ENCODE measurements at places on chromosomes 2 and 18.

GRCh38 chr2:8219631-8220355 lies 462.1 kb upstream of the ID2 start:
- no peak for DNase-seq

DNA sequence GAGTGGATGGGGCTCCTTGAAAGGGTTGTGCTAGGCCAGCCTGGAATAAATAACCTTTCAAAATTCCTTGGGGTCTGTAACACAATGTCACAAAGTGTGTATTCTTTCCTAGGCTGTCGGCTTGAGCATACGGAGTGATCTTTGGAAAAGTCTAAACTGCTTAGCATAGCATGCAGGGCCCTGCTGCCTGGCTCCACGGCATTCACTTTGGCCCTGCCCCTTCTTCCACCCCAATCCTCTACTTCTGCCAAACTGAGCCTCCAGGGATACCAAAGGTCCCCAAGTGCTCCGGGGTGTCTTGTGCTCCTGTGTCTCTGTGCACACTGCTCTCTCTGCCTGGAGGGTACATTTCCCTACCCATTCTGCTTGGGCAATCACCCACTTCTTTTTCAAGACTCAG lies 196.1 kb downstream of the LTBP1 start:
- no peak for DNase-seq

DNA sequence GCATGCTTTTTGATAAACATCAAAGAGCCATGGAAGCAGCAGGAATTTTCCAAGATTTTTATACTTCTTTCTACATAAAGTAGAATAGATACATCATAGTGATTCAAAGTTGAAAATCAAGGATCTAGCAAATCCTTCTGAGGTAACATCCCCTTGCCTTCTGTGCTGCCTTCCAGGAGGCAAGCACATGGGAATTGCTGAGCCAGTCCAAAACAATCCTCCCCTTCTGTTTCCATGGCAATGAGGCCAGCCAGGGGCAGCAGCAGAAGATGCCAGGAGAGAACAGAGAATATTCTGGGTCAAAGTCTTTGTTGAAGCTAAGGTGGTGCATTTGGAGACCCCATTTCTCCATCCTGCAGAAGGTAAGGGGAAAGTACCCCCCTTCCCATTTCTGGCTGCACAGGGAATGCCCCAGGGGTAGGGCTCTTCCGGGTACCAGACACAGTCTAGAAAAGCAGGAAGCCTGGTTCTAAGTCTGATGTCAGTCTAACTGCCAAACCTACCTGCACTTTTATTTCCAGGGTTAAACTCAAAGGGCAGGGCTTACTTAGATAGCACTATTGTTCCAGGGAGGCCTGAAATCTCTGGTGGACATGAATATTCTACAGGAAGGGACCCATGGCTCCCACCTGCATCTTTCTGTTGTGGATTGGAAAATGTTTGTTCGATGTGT lies 22.1 kb downstream of the CENPA start:
- DNase-seq, result no peak

DNA sequence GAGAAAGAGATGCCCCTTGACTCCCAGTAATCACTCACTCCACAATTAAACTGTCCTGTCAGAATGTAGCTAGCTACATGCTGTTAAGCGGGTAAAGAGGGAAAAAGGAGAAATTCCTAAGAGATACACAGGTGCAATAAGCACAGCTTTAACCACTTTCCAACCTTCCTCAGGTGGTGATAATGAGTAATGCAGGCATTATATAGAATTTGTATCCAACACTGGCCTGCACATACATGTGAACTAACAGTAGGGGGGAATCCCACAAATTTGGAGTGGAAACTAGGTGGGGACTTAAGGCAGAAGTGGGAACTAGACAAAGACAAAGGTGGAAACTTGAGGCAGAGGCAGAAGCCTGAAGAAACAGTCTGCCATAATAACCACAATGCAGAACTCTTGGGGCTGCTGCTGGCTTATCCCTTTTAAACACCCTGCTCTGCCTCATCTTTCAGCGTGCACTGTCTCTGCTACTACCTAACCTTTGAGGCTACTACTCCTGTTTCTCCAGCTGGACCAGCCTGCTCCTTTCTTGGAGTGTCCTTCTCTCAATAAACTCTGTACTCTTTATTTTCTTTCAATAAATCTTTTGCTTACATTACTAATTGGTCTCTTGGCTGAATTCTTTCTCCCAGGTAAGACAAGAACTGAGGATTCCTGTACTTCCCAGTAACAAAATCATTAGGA lies 259.7 kb downstream of the PDE11A start:
- no peak for DNase-seq

Data from T-helper 17 cell (primary cell).